Femur (tissue), 1 donor: ENCODE measurements at places on chromosomes 7 and 10.
A peak's percentile ranks its signal among the peaks of the same experiment; 100 is the strongest.

- no peak for DNase-seq
These were observed 21.1 kb upstream of the HSPA12A start for GRCh38 chr10:116763440-116763839.

GRCh38 chr7:20834656-20835055 lies 48.0 kb upstream of the SP8 start:
- no peak for DNase-seq

- DNase-seq = no peak
These were observed 675 bp upstream of the ATE1 start for GRCh38 chr10:121928528-121928884.

- DNase-seq = peak; percentile 79
These were observed 339.0 kb downstream of the RNLS start for GRCh38 chr10:88243836-88244730.

- DNase-seq = no peak
These were observed 12.6 kb downstream of the FGF8 start for GRCh38 chr10:101763141-101763846.

DNA sequence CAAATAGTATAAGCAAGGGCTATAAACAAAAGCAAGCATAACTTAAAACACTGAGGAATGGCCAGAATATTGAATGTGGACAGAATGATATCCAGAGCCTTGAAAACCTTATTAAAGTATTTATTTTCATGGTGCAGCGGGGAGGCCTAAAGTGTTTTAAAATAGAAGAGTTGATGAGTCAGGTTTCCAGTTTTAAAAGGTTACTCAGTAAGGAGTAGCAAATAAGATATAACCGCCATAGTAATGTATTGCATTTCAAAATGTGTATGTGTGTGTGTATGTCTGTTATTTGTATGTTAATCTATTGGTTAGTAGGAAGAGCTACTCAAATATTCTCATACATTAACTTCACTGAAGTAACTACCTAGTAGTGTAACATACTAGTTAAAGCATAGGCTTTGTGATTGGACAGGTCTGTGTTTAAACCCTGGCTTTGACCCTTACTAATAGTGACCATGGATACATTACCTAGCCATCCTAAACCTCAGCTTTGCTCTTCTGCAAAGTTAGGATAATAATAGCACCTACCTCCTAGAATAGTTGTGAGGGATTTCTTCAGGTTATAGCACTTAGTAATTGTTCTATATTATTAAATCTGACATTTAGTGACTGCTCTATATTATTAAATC lies 16.9 kb downstream of the CUTC start:
- no peak for DNase-seq

- no peak for DNase-seq
These were observed 2.2 kb upstream of the SLC26A4 start for GRCh38 chr7:107658467-107658866.

DNA sequence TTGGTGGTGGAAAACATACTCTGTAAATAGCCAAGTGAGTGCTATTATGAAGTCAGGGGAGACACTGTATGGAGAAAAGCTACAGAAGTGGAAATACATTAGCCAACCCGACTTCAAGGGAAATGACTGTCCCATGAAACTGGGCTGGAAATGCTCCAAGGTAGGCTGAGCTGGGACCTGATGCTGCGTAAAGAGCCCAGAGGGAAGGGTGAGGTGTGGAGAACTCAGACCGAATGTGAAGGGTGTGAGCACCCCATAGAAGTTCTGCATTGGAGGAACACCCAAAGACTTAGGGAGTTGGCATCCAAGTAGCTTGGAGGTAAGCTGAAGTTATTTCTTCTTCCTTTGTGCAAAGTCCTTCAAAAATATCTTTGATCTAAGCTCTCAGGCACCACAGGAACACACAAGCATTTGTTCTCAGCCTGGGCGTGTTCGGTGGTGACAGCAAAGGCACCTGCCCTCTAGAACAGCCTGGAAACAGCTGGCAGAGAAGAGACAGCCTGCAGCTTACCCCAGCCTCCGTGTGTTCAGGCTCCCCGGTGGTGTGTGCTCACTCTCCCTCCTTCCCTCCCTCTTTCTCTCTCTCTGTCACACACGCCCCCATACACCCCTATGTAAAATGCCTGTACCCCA lies 19.1 kb upstream of the GJD4 start:
- DNase-seq = no peak

GRCh38 chr10:47321521-47322195 lies 596 bp upstream of the GDF2 start:
- DNase-seq = no peak

- no peak for DNase-seq
These were observed 136.9 kb downstream of the RTKN2 start for GRCh38 chr10:62131724-62132123.

- DNase-seq = peak; percentile 81
These were observed 632.5 kb upstream of the ANKRD30A start for GRCh38 chr10:36492590-36493515.

- DNase-seq = peak; percentile 54
These were observed 18.4 kb downstream of the RCC1L start for GRCh38 chr7:75055155-75055554.

GRCh38 chr10:94108200-94108599 lies 114.5 kb downstream of the PLCE1 start:
- DNase-seq = no peak

DNA sequence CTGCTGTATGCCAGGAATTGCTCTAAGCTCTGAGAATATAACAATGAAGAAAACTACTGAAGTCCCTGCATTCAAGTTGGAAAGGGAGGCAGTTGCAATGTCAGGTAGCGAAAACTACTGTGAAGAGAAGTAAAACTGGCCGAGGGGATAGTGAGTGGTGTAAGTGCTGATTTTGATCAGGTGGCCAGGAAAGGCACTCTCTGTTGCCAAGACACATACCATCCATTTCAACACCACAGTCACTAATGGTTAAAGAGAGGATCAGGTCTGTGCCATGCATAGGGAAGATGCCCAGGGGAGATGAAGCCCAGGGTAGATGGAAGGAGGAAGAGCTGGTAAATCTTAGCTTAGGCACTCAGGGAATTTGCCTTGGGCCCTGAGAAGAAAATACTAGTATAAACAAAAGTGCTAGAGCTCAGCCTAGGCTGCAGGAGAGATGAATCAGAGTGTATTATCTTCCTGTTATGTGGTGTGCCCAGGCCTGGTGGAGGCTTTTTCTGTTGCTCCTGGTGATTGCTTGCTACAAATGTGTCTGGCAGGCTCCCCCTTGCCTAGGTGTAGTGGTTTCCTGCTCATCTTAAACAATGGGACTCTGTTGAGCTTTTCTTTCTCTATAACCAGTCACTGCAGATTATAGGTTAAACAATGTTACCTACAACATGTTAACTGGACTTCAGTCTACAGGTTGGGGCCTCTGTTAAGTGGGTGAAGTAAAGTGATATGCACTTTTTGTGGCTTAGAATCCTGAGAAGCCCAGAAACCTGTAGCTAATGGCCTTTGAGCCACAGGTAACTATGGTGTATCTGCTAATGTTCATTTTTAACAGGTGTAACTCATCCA lies 125.5 kb downstream of the LRRC4 start:
- DNase-seq = no peak

GRCh38 chr7:97018126-97018601 lies 6.5 kb downstream of the DLX5 start:
- DNase-seq = no peak

GRCh38 chr10:100033766-100034418 lies 24.1 kb upstream of the DNMBP start:
- no peak for DNase-seq

GRCh38 chr10:60759181-60759580 lies 19.1 kb upstream of the CDK1 start:
- DNase-seq = no peak

DNA sequence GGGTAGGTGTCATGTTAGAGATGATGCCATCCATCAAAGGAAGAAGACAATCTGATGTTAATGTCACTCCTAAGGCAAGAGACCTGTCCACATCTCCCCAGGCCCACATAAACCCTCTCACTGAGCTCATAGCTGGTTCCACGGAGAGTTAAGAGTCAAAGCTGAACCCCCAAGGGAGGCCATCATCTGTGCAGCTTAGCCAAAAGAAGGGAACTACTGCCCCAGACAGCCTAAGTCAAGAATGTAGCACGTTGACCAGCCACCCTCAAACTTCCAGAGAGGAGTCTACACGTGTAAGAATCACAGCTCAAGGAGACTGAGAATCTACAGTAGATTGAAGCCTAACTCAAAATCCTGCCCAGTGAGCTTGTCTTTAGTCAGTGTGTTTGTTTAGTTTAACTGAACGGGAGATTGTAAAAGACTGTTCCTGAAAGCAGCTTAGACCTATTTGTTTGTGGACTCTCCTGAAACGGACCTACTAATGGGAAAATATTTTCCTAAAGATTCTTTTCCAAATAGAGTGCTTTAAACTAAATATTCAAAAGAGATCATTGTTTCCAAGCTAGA lies 192.7 kb upstream of the NFE2L3 start:
- DNase-seq = no peak

DNA sequence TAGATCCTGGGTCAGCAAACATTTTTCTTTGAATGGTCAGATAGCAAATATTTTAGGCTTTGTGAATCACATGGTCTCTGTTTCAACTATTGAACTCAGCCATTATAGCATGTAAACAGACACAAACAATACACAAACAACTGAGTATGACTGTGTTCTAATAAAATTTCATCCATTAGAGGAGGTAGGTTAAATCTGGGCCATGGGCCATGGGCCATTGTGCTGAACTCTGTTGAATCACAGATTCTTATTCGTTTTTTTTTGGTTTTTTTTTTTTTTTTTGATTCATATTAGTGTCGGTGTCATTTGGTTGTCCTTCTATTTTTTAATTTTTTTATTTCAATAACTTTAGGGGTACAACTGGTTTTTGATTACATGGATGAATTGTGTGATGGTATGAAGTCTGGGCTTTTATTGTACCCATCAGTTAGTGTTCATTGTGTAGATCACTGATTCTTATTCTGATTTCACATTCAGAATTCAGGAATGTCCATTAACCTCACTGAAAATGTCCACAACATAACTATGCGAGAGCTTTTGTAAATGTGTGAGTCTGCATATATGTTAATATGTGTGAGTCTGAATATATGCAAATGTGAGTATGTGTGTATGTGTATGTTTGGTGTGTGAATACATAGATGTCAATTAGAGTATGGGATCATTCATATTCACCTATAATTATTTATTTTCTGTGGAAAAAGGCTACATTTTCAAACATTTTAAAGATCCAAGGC lies 443.7 kb upstream of the GRM3 start:
- no peak for DNase-seq

DNA sequence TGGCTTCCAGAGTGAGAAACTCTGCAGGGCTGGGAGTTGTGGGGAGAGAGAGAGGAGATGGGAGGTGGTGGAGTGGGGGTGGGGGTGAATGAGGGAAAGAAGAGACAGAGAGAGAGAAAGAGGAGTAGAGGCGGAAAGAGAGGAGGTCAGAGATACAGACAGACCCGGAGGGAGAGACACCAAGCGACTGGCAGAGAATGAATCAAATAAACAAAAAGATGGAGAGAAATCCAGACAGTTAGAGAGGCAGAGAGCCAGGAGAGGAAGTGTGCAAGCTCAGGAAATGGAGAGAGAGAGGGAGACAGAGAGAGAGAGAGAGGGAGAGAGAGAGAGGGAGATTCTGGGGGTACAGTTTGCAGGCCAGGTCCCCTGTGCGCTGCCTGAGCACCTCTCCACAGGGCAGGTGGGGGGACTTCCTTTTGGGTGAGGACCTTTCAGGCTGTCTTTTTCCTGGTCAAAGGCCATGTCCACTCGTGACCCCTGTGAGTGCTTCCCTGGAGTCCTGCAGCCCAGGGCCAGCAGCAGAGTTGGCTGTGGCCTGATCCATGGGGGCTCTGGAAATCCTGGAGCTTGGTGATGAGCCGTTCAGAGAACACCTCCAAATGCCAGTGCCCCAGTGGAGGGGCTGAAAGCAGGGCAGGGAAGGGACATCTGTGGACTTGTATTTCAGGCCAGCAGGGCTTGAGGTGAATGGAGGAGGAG lies 25.0 kb upstream of the PCBD1 start:
- no peak for DNase-seq

DNA sequence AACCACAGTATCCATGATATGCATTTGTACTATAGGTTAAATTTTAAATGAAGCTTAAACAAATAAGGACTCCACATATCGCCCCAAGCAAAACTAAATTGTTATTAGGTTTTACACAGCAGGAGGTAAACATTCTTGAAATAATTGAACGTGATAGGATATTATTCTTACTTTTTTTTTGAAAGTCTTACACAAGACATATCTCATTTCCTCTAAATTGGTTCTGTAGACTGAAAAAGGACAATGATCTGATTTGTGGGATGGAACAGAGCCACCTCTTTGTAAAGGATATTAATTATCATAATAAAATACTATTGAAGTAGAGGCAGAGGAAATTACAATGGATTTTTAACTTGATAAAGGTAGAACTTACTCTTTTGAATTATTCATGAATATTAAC lies 155.1 kb upstream of the SEMA3D start:
- no peak for DNase-seq

DNA sequence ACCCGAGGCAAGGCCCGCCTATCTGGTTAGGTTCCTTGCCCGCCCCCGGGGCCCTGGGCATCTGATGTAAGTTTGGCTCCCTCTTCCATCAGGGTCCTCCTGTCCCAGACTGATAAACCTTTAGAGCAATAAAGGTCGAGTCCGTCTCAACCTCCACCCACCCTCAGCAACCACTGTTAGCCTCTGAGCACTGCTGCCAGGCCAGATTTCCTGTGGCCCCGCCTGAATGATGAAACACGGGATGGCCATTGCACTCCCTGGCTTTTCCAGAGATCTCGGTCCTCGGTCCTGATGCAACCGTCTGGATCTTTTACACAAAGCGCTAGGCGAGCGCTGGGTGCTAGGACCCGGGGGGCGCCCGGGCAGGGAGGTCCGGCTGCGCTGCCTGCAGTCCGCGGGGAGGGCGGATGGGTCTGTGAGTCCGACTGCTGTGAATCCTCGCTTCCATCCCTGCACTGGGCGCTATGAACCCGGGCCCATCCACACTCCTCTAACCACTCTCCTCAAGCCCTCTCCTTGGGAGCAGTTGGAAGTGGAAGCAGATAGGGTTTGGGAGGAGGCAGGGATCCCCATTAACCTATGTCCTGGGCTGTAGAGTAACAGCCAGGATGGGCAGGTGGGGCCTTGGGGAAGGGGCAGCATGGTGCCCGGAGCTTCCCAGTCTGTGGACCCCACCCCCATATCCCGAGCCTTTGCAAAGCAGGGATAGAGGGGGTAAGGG lies 875 bp upstream of the DDIT4 start:
- peak; percentile 94 for DNase-seq

GRCh38 chr10:104903433-104903832 lies 262.3 kb downstream of the SORCS3 start:
- DNase-seq = no peak

DNA sequence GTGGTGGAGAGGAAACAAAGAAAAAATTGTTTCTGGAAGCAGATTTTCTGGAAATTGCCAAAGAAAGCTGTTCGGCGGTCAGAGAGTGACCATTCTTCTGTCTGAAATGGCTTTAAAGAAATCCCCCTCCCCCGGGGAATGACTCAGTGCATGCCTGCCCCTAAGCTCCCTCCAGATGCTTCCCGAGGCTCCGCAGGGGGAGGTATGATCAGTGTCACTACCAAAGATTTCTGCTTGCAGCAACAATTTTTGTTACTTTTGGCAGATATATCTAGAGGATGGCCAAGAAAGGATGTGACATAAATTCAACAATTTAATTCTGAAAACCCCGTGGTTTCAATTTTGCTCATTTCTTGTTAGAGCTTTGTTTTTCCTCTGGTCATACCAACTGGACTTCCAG lies 163.9 kb downstream of the JCAD start:
- peak; percentile 83 for DNase-seq
